ENCODE measurements at places on chromosomes 13 and 19. TPM values are rescaled to one million over a fixed set of nuclear protein-coding genes. Genes with fewer than 3 reads are reported as not detected.

The FLT1 gene
- total RNA-seq, result 0.15 TPM

The FBXO27 gene
- 443 TPM for total RNA-seq

DNA sequence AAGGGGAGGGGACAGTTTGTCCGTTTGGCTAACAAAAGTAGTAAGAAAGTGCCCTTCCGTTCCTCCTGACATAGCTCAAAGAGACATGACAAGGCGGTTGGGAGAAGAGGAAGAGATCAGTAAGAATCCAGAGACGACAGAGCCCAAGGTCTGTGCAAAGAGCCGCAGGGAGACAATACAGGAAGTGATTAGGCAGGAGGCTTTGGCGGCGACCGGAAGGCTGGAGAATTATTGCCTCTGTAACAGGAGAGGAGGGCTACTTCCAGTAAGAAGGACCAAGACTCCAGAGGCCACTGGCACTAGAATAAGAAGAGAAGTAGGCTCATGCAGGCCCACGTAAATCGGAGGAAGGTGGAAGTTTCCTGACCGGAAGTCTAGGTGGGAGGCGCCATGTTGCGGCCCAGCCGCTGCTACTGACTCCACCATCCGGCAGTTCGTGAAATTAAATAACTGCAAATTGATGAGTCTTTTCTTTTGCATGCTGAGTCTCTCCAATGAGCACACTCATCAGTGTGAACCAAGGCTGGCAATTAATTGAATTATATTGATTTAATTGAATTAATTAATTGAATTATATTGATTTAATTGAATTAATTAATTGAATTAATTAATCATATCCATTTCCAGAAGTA, 9.9 kb downstream of the RFX2 start:
- DNase-seq, result no peak

The NOTCH3 gene
- total RNA-seq, result 5.3 TPM

- DNase-seq, result no peak
Observed at GRCh38 chr19:48728911-48729664, 9.6 kb upstream of the MAMSTR start.

GRCh38 chr13:110305949-110306339, 1.0 kb downstream of the COL4A1 start:
- no peak for DNase-seq

GRCh38 chr13:51687947-51688714, 103.9 kb downstream of the WDFY2 start:
- DNase-seq, result no peak

DNA sequence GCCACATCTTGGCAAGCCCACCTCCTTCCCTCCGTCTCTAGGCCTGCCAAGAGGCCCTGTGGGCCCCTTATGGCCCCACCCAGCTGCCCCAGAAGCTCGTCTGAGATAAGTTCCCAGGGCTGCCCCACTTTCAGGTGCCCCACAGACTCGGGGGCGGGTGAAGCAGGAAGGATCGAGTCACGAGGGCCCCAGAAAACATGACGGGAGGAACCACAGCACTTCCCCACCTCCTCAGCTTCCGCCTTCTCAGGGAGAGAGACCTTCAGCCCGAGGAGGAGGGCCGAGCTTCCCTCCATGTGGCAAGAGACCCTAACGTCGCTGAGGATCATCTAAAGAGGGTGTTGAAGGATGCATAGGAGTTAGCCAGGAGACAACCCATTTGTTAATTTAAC, 4.5 kb upstream of the IL12RB1 start:
- no peak for DNase-seq

DNA sequence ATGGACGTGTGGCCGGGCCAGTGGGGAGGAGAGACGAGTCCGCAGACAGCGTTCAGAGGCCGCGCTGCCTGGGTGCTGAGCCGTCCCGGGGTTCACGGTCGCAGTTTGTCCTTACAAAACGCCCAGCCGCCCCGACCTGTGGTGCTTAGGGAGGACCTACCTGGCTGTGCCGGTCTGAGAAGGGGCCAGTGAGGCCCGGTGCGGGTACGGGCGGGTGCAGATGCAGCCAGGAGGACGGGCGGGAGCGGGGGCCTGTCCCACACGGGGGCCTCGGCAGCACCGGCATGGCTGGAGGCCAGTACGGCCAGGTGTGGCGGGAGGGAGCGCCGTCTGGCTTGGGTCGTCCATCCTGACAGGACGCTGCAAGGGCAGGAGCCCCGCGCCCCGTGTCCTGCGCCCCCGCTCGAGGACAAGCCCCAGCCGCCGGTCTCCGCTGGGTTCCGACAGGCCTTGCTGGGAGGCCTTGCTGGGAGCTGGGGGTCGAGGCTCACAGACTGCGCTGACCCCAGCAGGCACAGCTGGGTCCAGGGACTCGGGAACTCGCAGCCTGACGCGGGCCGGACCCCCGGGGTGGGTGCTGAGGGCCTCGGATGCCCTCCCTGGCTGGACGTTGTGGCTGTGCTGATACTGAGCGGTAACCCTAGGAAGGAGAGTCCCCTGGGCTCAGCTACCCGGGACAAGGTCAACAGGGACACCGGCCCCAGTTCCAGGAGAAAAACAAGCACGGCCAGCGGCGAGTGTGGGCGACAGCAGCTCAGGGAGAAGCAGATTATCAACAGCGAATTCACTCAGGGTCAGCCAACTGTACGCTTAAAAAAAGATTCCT, 5.3 kb upstream of the PROZ start:
- no peak for DNase-seq

The ASPDH gene
- not detected for total RNA-seq
